ENCODE measurements at places on chromosomes 12 and 14. TPM values are rescaled to one million over a fixed set of nuclear protein-coding genes. Genes with fewer than 3 reads are reported as not detected.

DNA sequence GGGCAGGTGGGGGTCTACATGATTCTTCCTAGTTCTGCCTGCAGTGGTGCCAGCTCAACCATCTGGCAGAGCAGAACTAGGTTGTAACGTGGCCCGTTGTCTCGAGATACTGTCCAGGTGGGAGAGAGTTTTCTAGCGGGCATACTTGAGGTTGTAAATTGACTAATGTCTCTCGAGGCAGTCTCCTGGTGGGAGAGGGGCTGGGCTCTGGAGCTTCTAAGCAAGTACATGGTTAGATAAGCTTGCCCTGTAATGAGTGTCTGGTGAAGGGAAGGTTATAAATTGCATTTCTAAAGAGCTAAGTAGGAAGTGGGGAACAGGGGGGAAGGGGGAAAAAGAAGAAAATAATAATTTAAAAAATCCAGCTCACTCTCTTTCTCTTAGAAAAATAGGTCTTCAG lies 18.1 kb downstream of the BDKRB1 start:
- DNase-seq = no peak

- no peak for DNase-seq
Measured at GRCh38 chr12:32027684-32028365, 68.6 kb downstream of the RESF1 start.

- no peak for DNase-seq
Measured at GRCh38 chr14:50035214-50035613, 81.2 kb downstream of the VCPKMT start.

DNA sequence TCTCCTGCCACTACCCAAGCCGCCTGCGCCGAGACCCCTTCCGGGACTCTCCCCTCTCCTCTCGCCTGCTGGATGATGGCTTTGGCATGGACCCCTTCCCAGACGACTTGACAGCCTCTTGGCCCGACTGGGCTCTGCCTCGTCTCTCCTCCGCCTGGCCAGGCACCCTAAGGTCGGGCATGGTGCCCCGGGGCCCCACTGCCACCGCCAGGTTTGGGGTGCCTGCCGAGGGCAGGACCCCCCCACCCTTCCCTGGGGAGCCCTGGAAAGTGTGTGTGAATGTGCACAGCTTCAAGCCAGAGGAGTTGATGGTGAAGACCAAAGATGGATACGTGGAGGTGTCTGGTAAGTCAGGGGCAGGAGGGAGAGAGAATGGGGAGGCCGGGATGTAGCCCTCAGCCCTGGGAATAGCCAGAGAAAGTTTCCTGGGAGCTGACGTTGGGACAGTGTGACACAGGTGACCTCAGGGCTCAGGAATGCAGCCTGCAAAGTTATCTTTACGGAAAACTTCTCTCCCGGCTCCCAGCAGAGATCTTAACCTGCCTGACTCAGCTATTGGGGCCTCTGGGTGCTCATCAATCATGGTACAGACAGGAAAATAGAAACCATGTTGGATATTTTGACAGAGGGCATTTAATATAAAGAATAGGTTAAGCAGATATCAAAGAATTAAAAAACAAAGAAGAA lies 747 bp downstream of the HSPB8 start:
- DNase-seq = peak; percentile 65

GRCh38 chr12:87822923-87823322 lies 206.3 kb downstream of the C12orf50 start:
- no peak for DNase-seq

GRCh38 chr14:77579065-77579464 lies 37.4 kb downstream of the SPTLC2 start:
- no peak for DNase-seq

- no peak for DNase-seq
Measured at GRCh38 chr14:27085500-27085899, 487.7 kb upstream of the NOVA1 start.

- no peak for DNase-seq
Measured at GRCh38 chr12:51533799-51534198, 57.2 kb upstream of the SCN8A start.

DNA sequence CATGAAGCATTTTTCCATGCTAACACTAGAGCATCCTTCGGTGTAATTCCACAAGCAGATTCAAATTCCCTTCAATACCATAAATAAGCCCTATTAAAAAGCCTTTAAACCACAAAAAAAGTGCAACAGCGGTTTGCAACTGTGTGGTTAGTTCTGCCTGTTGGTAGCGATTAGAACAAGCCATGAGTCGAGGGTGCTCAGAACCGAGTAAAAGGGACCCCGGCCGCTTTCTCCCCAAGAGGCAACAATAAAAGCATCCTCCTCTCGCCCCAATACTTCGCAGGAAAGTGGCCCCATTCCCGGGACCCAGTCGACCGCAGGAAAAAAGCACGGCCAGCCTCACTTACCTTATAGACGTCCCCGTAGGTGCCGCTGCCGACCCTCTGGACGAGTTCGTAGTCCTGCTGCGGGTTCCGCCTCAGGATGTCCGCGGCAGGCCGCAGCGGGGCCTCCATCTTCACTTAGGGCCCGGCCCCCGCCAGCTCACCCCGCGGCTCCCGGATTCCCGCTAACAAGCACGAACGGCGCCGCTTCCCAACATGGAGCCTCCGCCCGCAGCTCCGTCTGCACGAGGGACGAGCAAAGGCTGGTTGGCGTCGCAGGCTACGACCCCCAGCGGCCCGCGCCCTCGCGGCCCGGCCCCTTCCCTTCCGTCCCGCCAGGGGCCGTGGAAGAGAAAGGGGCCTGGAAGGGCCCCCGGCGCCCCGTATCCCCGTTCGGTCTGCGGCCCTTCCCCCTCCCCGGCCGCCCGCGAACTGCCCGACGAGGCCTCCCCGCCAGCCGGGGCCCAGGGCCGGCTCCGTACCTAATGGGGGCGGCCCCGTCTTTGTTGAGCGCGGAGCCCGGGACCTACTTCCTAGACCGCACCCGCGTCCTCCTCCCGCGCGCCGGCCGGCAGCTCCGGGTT lies 521 bp downstream of the MAP4K5 start:
- no peak for DNase-seq

DNA sequence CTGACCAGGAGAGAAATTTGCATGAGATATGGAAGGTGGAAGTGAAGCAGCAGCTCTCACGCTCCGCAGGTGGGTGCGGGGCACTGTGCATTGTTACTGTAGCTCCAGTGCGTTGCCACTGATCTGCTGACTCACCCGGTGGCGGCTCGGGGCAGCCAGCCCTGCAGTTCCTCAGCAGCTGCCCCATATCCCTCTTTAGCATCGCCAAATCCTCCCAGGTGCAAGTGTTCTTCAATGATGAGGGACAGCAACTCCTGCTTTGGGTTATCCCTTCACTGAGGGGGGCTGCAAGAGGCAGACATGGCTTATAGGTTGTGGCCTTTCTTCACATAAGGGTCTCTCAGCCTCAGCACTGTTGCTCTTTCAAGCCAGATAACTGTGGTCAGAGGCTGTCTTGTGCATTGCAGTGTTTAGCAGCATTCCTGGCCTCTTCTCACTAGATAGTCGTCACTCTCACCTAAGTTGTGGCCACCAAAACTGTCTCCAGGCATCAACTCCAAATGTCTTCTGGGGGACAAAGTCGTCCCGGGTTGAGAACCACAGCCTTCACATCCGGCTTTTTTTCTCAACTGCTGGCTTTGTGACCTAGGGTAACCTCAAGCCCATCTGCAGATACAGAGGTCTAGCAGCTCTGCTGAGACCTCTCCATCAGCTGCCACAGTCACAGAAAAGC lies 180.8 kb downstream of the EFCAB11 start:
- peak; percentile 41 for DNase-seq

GRCh38 chr14:84937016-84937415 lies 592.9 kb upstream of the FLRT2 start:
- DNase-seq = no peak

DNA sequence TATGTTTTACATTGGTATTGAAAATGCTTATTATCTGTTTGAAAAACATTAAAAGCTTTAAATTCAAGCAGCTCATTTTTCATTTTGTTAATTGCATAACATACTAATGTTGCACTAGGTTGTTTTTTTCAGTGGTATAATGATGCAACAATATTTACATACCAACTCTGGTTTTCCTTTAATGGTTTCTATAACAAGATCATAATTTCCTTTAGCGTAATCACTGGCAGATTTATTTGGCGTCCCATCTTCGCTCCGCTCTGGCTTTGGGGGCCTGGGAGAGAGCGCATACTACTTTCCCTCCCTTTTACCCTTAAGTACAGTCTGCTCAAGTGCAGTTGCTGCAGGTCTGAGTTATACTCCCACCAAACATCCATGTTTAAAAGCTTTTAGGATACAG lies 574.1 kb downstream of the PRKD1 start:
- no peak for DNase-seq

GRCh38 chr14:52370406-52370935 lies 56.4 kb downstream of the PTGER2 start:
- DNase-seq = no peak

GRCh38 chr14:67557118-67557517 lies 24.0 kb downstream of the PLEKHH1 start:
- DNase-seq = no peak

- no peak for DNase-seq
Measured at GRCh38 chr12:57166971-57167371, 19.6 kb upstream of the LRP1-AS start.

- DNase-seq = no peak
Measured at GRCh38 chr12:117093431-117093830, 5.8 kb downstream of the TESC start.

The NPAS3 gene
- total RNA-seq = not detected

The CEBPE gene
- total RNA-seq = not detected

The CTSG gene
- not detected for total RNA-seq

The ASCL1 gene
- not detected for total RNA-seq

The LIN7A gene
- total RNA-seq = 42.9 TPM

The TECPR2 gene
- total RNA-seq = 3.2 TPM

The TMEM119 gene
- not detected for total RNA-seq

The PRR4 gene
- total RNA-seq = 2.2 TPM

The CCDC177 gene
- not detected for total RNA-seq

The KRT79 gene
- total RNA-seq = not detected

The TDRD9 gene
- total RNA-seq = not detected

The AKAP3 gene
- total RNA-seq = 0.72 TPM

The WASHC4 gene
- 81.7 TPM for total RNA-seq

The AVPR1A gene
- not detected for total RNA-seq

The EIF2S3B gene
- total RNA-seq = 2.5 TPM

The TMED10 gene
- 371 TPM for total RNA-seq
